Cardiac septum (tissue), 1 donor: ENCODE measurements at places on chromosomes 11 and 22.

GRCh38 chr11:59193587-59194130 is 19.1 kb downstream of the MPEG1 start:
- no peak for DNase-seq

DNA sequence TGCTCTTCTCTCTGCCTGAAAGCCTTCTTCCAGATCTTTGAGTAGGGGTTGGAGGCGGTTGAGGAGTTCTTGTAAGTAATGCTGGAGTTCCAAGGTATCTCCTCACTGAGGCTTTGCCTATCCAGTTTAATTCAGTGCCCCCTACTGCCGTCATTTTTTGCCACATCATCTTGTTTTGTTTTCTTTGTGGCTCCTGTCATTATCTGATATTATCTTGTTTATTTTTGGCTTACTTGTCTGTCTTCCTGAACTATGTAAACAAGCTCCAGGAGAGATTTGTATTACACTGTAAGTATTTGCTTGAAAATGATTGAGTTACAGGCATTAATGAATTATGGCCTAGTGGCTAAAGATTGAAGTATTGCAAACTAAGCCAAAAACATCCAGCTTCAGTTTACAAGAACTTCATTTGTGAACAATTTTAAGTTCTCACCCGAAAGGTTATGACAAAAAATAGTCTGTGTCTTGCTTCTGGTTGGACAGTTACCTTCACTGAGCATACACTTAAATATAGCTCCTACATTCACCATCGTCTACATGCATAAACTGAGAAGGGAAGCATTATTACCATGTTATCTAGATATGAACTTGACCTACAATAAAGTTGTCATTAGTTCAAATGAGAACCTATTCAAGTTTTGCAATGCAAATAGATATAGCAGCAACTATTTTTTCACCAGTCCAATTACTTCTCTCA is 154.8 kb downstream of the ARHGAP42 start:
- DNase-seq = no peak

- DNase-seq = no peak
These were observed 21.7 kb downstream of the CHST1 start for GRCh38 chr11:45643598-45644260.

GRCh38 chr22:35472488-35472887 is 68.1 kb upstream of the RASD2 start:
- no peak for DNase-seq

DNA sequence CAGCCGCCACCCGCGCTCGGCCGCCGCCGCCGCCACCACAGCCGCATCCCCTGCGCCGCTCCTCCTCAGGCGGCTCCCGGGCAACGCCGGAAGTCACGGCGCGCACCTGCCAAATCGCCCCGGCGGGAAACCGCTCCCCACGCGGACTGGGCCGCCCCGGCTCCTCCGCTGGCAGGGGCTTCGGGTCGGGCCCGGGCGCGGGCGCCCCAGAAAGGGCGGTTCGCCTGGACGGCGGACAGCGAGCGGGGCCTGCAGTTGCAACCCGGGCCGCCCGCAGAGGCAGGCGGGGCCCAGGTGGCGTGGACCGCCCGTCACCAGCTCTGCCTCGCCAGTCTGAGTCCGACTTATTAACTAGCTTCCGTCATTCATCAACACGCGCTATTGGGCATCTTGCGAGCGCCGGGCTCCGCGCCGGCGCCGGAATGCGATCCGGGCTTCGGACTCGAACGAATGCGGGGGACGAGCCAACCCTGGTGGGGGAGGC is at the start of gene HIRA:
Gene HIRA, minus strand, starts transcription at position 85 of the 484 bp plus-strand sequence. CDS start 257 bp downstream, outside the sequence.
- peak; percentile 90 for DNase-seq

DNA sequence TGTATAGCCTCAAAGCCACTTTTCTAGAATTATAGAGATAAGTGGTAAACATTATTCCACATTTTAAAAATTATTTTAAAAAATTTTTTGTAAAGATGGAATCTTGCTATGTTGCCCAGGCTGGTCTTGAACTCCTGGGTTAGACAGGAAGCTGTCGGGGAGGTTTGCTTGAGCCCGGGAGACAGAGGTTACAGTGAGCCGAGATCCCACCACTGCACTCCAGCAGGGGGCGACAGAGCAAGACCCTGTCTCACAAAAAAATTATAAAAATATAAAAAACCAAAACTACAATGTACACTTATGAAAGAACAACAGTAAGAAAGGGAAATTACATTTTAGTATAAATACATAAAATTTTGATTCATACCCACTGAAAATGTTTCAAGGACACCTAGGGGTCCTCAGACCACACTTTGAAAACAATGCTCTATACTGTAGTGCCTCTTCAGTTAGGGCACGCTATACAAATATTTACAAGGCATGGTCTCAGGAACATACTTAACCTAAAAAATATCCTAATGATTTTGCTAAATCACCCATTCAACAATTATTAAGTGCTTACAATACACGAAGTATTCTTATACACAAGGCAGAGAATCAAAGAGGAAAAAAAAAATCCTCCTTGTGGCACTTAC is 111.2 kb downstream of the MRTFA start:
- DNase-seq = no peak

DNA sequence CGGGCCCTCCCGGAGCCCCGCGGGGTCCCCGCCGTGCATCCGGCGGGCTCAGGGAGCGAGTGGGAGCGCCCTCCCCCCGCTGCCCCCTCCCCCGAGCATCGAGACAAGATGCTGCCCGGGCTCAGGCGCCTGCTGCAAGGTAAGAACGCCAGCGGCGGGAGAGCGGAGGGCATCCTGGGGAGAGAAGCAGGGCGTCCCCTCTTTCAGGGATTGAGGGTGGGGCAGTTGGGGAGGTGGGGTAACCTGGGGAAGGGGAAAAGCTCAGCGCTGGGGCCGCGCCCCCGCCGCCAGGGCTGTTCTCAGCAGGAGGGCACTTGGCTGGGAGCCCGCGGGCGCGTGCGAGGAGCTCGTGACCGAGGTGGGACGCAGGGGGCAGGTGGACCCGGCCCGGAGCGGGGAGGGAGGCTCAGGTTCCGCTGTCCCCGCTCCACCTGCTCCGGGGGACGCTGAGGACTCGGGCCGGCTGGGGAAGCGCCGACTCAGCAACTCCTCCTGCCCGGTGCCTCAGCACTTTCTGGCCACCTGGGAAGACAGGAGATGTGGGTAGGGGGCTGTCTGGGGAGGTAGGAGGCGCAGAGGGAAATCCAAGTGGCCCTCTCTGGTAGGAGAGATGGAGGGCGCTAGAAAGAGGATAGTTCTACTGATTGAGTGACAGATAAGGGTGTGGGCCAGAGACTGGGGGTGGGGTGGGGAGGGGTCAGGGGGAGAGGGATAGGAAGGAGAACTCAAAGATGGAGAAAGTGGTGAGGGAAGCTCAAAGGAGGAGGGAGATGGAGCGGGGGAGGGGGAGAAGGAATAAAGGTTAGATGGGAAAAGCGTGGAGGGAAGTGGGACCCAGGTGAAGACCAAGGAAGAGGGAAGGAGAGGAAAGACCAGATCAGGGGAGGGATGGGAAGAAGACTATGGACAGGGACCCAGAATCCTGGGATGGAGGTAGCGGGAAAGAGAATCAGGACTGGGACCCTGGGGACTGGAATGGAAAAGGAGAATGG is 726 bp downstream of the RTN4RL2 start:
- no peak for DNase-seq

DNA sequence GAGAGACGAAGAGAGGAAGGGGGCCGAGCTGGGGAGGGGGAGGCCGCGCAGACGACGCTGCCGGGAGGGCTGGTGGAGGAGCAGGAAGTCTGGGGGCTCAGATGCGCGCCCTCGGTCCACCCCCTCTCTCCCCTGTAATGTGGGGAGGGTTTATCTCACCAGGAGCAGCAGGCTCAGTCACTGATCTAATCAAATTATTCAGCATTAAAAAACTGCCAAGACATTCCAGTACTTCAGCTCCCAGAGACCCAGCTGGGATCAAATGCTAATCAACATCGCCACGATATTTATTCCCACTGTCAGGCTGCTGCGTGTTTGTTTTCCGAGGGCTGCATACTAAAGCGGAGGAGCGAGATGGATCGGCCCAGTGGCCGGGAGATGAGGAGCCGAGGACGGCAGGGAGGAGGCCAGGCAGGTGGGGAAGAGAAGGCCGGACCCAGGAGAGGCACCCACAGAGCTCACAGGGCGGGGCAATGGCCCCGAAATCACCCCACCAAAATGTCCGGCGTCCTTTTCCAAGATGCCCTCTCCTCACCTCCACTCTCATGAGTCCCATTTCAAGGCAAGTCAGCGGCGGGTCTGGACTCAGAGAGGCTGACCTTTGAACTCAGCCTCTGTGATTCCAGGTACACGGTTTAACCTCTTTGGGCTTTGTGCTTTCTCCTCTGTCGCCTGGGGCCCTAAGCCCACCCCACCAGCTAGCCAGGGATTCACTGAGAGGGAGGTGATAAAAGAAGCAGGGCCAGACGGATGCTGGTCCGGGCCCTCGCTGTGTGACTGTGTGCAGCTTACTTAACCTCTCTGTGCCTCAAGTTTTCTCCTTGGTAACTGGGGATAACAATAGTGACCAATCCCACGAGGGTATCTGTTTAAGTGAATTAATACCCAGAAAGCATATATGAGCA is 502.1 kb downstream of the MN1 start:
- DNase-seq = no peak

GRCh38 chr11:9784602-9785315 is 120.9 kb downstream of the SWAP70 start:
- DNase-seq = no peak

DNA sequence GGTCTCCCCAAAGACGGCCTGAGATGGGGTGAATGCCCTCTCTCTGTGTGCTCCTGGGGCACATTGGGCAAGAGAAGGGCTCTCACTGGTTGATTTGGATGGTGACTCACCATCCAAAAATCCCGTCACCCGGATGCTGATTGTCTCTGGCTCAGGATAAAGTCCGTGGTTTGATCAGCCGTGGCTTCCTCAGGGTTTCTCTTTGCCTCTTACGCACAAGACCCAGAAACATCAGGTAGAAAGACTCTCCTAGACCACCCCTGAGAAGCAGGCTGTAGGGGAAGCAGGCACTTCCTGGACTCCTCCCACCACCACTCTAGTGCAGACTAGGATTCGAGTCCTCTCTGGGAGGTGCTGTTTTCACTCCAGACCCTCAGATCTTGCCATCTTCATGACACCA is 176.1 kb upstream of the NCAM1 start:
- DNase-seq = peak; percentile 70

GRCh38 chr11:46505741-46506482 is 87.9 kb downstream of the AMBRA1 start:
- DNase-seq = no peak

DNA sequence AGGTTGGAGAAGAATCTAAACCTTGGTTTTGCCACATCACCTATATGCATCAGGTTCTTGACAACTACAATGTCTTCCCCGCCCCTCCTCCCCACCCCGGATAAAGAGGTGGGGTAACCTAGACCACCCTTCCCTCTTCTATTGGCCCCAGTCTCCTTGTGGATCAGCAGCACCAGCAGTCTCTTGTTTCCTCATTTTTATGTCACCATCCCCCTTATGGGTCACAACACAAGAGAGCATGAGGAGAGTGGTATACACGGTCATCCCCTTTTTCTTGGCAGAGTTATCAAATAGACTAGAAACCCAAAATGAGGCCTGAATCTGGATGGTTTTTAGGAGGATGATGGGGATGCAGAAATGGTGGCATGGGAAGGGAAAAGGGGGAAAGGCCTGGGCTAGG is 1.2 kb downstream of the MS4A4E start:
- DNase-seq = no peak

GRCh38 chr22:33007485-33007884 is 50.7 kb downstream of the SYN3 start:
- peak; percentile 14 for DNase-seq

DNA sequence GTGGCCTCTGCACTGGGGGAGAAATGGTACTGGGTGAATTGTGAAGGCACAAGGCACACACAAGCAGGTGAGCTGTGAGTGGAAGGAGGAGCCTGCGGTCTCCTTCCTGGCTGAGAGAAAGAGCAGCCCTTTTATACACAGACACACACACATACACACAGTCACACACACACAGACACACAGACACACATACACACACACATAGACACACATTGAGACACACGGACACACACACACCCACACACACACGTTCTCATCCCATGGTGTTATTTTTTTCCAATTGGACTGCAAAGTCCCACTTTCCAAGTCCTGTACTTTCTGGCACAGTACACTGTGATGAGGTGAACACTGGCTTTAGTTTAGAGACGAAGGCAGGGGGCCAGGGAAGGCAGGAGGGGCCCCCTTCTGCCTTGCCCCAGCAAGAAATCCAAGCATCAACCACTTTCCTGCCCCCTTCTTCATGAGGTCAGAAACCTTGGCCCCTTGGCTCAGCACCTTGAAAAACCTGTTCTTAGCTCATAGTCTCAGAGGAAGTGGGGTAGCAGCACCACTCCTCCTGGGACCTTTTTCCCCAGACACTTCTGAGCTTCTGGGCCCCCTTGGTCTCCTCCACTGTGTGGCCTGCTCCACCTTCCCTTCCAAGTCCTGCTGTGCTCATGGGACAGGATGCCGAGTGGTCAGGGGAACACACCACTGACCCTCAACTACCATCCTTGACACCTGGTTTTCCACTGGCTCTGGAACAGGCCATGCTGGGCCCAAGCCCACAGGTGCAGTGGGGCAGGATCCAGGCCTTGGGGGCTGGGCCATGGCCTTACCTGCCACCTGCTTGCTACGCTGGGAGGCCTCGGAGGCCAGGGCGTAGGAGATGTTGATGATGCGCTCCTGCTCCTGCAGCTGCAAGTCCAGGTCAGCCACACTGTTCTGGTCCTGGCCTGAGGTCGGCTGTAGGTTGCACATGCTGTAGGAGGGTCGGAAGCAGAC is 43.8 kb downstream of the C11orf58 start:
- DNase-seq = peak; percentile 72

- no peak for DNase-seq
These were observed 227.2 kb downstream of the FAM76B start for GRCh38 chr11:95562196-95562921.

- no peak for DNase-seq
These were observed 15.7 kb downstream of the NUP50 start for GRCh38 chr22:45179276-45180049.

- DNase-seq = no peak
These were observed 680.9 kb upstream of the ANO5 start for GRCh38 chr11:21511835-21512440.

DNA sequence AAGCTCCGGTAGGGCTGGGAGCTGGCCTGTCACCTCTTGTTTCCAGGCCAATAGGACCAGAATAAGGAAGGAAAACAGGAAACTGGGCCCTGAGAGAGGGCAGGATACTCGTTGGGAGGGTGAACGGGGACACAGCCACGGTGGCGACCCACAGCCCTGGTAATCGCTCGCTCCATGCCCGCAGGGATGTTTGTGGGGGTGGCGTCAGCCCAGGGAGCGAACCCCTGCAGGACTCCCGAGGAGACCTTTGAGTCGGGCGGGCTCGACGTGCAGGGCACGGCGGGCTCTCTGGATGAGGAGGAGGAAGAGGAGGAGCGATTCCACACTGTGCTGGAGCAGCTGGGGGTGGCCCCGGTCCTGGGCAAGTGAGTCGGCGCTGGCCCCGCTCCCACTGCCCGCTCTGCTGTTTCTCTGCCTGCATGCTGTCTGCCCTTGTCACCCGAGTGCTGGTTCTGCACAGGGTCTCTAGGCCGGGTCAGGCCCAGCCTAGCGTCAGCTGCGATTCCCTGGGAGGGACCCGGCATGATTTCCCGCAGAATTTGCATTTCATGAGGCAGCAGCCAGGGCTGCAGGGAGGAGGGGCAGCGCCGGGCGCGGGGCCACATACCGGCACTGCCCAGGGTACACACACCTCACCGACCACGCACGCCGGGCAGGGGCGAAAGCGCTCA is 1.6 kb downstream of the CRACR2B start:
- peak; percentile 83 for DNase-seq

- DNase-seq = no peak
These were observed 25.7 kb downstream of the ARAP1 start for GRCh38 chr11:72726266-72727220.
